Right renal pelvis (tissue), 4 donors: ENCODE measurements at places on chromosomes 16 and 17.

GRCh38 chr17:83195330-83196023 lies 116.1 kb downstream of the METRNL start:
- no peak for DNase-seq

DNA sequence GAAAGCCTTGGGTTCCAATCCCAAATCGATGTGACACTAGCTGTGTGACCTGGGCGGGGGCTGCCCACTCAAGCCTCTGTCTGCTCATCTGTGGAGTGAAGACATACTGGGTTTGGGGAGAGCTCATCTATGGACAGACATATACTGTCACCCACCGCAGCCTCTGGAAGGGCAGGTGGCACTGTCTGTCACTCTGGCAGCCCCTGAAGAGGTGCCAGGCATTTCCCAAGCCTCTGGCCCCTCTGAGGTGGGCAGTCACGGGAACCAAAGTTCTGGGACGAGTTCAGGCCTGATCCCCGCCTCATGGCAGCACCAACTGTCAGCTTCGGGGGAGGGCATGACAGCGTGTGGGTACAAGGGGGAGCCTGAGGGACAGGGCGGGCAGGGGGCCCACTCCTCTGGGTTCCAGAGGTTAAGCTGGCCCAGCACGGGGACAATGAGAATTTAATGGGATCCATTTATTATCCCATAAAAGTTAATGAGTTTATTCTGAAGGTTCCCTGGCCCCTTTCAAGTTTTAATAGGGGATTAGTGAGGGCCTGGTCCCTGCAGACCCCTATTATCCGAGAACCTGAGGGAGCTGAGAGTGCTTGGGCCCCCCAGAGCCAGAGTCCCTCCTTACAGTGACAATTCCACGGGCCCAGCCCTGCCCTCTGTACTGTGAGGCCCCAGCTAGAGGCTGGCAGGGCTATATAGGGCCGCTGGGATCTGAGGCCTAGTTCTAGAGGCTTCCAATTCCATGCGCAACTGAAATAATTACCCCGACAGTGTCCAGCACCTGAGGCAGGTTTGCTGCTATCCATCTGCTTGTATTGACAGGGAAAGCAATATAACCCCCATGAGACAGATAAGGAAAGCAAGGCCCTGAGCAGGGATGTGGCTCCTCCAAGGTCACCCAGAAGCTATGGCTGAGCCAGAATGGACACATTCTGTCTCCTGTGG lies 18.8 kb downstream of the SEZ6 start:
- no peak for DNase-seq

GRCh38 chr17:72764632-72765041 lies 327.9 kb downstream of the SLC39A11 start:
- DNase-seq, result no peak

DNA sequence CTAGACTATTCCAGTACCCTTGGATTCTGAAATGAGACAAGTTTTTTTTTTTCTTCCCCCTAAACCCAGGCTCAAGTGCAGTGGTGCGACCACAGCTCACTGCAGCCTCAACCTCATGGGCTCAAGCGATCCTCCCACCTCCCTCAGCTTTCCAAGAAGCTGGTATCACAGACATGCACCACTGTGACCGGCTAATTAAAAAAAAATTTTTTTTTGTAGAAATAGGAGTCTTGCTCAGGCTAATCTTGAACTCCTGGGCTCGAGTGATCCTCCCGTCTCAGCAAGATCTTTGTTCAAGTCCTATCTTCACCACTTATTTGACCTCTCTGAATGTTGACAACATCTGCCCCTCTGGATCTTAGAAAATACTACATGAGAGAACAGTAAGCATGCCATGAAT lies 26.6 kb upstream of the CORO6 start:
- no peak for DNase-seq

DNA sequence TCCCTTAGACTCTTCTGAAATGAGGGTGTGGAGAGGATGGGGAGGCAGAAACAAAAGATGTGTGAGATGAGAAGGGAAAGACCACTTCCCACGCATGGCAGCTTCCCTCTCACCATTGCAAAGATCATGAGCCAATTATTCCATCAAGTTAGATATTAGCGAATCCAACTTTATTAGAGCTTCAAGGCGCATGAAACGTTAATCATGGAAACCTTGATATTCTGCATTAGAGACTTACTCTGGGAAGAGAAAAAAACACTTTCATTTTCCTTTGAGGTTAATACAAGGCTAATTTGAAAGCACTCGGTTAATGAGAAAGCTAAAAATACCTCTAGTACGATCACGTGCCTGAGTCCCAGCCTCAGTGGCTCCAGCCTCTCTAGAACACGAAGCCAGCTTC lies 220.6 kb upstream of the RPL38 start:
- DNase-seq, result no peak

DNA sequence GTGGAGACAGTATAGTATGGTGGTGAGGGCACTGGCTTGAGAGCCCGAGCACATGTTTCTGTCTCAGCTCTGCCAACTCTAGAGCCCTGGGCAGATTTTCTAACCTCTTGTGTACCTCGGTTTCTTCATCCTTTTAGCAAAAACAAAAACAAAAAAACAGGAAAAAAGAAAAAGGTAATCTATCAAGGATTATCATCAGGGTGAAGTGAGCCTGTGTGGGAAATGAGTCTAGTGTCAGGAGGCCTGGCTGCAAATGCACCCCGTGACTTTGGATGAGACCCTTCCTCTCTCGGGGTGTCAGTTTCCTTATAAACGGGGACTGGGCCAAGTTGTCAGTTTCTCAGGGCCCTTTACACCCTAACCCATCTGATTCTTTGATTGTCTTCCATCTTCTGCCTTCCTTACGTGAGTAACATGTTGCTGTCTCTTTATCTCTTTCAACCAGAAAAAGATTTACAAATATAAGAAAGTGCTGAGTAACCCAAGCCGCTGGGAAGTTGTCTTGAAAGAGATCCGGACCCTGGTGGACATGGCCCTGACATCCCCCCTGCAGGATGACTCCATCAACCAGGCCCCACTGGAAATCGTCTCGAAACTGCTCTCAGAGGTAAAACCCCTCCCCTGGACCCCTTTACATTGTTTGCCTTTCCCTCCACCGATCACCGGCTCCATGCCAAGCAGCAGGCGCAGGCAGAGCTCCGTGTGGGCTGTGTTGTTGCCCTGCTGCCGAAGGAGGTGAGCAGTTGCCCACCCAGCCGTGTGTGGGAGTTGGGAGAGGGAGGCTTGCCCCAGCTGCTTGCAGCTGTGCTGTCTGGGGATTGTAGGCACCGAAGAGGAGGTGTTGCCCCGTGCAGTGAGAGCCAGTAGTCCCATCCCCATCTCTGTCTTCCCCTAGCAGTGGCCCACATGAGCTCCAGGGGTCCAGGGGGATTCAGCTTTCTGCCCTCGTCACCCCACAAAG lies 127.1 kb upstream of the PLCG2 start:
- no peak for DNase-seq
